ENCODE measurements at places on chromosomes 1 and 21. TPM values are rescaled to one million over a fixed set of nuclear protein-coding genes. Genes with fewer than 3 reads are reported as not detected.

Gene NTPCR
- total RNA-seq, result 17.5 TPM

DNA sequence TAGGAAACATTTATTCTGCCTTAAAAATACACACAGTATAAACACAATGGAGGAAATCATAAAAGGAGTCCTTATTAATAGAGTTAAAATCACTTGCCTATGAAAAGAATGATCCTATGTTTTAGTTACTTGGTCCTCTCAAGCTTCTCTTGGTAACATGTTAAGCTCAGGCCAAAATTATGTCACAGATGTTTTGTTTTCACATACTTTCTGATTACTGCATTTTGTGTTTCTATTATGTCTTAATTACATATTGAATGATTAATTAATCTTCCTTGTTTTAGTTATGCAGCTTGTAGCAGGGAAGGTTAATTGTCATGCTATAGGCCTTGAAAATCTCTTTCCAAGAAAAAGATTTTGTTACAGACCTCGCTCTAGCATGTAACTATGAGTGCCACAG, 406.0 kb downstream of the PLA2G4A start:
- H3K27ac ChIP-seq, result no peak overlapping the region
- no peak overlapping the region for H3K4me3 ChIP-seq
- no peak for DNase-seq
- no peaks in the 10 kb centered on the region for H3K4me1 ChIP-seq
- H3K36me3 ChIP-seq, result no peaks in the 10 kb centered on the region

DNA sequence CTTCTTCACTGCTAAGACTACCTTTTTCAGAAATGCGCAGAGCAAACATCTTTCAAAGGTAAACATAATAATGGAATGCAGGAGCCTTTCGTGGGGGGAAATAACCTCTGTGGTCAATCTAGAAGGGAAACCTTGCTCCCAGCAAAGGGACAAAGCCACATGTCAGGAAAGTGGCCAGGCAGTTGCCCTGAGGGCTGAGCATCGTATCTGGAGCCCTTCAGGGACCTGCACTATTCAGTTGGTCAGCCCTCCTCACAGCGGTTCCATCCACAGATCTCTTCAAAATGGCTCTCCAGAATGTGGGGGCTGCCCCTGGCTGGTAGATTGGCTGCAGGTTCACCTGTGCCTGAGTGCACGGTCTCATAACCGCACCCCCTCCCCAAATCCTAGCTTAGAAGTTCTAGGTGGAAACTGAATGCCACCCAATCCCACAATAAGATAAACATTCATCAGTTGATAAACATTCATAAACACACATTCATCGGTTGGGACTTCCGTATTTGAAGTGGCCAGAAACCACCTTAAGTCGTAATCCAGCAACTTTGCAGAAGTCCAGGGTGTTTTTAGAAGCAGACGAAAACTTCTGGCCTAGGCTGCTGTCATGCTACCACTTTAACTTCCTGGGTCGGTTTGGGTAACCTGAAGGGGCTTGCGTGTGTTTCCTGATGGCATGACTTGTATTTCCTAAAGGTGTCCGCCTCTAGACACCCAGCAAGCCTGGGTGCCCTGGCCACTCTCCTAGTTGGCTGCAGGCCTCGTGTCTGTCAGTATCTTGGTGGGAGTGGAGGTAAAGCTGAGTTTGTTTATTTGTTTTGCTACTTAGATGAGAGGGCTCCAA, 50.5 kb downstream of the RASSF5 start:
- DNase-seq, result no peak
- H3K36me3 ChIP-seq, result no peaks in the 10 kb centered on the region
- no peaks in the 10 kb centered on the region for H3K27me3 ChIP-seq
- no peak overlapping the region for H3K27ac ChIP-seq
- peaks cover 6% of the 10 kb centered on the region for H3K4me1 ChIP-seq
- peak overlapping the region; percentile 60 for H3K4me3 ChIP-seq

DNA sequence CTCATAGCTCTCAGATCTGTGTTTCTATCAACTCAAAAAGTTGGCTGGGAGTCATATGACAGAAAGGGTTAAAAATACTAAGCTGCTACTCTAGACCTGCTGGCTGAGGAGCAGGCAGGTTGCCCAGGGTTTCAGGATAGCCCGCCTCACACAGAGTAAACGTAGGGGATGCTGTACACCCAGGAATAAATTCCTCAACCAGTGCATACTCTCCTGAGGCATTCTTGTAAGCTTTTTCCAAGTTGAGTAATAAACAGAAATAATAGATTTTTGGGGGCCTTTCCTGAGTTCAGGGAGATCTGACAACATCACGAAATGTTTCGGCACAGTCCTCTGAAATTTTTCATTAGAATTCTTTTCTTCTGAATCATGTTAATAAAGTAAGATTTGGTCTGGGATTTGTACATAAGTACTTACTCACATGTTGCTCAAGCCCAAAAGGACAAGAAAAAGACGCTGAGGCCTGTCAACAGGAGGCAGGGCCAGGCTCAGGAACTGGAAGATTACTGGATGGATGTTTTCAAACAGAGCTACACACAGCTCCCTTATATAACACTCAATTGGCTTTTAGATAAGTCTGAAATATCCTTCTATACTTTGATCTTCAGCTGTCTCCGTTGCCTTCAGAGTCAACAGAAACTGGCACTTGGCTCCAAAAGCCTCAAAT, 41.0 kb downstream of the TGFBR3 start:
- peaks cover 12% of the 10 kb centered on the region for H3K4me1 ChIP-seq
- H3K36me3 ChIP-seq, result no peaks in the 10 kb centered on the region
- no peak overlapping the region for H3K4me3 ChIP-seq
- H3K27ac ChIP-seq, result peak overlapping the region; percentile 29
- DNase-seq, result peak; percentile 77
- H3K27me3 ChIP-seq, result no peaks in the 10 kb centered on the region

GRCh38 chr21:38142224-38142623, 114.6 kb upstream of the KCNJ15 start:
- H3K27ac ChIP-seq, result no peak overlapping the region
- no peaks in the 10 kb centered on the region for H3K36me3 ChIP-seq
- no peaks in the 10 kb centered on the region for H3K4me1 ChIP-seq
- DNase-seq, result no peak
- H3K4me3 ChIP-seq, result no peak overlapping the region

GRCh38 chr1:172394141-172394751, 26.2 kb upstream of the C1orf105 start:
- H3K4me3 ChIP-seq, result no peak overlapping the region
- no peak overlapping the region for H3K27ac ChIP-seq
- H3K36me3 ChIP-seq, result no peaks in the 10 kb centered on the region
- no peaks in the 10 kb centered on the region for H3K27me3 ChIP-seq
- peaks cover 5% of the 10 kb centered on the region for H3K4me1 ChIP-seq

DNA sequence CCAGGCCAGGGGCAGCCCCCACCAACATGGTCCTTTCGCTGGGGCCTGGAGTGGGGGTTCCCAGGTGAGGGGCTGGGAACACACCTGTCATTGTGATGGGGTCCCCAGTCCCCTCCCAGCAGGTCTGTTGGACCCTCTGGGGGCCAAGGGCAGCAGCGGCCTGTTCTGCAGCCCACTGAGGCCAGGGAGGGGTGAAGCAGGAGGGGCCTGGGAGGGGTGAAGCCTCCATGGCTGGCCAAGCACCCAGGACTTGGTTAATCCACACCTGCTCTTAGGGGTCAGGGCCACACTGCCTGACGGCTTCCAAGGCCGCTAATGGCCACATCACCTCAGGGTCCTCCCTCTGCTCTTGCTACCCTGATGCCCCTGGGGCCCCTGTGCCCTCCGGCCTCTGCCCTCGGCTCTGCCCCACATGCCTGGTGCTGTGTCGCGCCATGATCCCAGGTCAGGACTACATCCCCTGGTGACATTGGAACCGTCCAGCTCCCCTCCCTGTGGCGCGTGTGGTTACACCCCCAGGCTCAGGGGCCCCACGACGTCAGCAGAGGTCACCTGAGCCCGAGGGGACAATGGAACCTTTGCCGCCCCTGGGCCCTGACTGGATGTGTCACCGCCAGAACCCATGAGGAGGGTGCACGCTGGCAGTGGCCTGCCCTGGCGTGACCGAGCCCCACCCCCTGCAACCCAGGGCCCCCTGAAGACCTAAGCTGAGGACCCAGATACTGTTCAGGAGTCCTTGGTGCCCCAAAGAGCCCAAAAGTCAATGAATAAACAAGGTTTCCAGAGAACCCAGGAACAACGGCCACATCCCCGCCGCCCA, 7.0 kb downstream of the TNFRSF18 start:
- no peaks in the 10 kb centered on the region for H3K27me3 ChIP-seq
- no peak overlapping the region for H3K4me3 ChIP-seq
- no peaks in the 10 kb centered on the region for H3K36me3 ChIP-seq
- no peak overlapping the region for H3K27ac ChIP-seq

- no peak overlapping the region for H3K4me3 ChIP-seq
- H3K27ac ChIP-seq, result peak overlapping the region; percentile 51
- H3K27me3 ChIP-seq, result no peaks in the 10 kb centered on the region
Measured at GRCh38 chr1:171142416-171143385, 42.4 kb upstream of the FMO2 start.

Gene SPRR2A
- total RNA-seq, result not detected

DNA sequence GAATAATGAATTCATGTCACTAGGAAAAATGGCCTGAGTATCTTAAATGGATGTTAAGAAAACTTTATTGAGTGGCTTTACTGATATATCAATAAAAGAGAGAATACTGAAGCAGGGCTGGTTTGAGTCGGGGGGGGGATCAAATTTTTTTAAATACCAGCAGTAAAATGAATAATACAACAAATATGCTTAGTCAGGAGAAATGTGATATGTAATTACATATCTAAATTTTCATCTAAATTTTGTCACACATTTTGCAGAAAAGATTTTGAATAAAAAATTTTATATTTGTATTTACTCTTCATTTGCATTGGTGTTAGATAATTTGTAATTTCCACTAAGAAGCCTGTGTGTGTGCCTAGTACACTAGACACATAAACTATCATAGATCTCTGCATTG, 2300.2 kb downstream of the MRPL39 start:
- H3K36me3 ChIP-seq, result no peaks in the 10 kb centered on the region
- H3K4me1 ChIP-seq, result no peaks in the 10 kb centered on the region
- DNase-seq, result no peak
- H3K27me3 ChIP-seq, result no peaks in the 10 kb centered on the region
- no peak overlapping the region for H3K27ac ChIP-seq
- H3K4me3 ChIP-seq, result no peak overlapping the region

Gene ZNF695
- total RNA-seq, result not detected

Gene SPATA45
- total RNA-seq, result not detected

Gene CFH
- 271 TPM for total RNA-seq

DNA sequence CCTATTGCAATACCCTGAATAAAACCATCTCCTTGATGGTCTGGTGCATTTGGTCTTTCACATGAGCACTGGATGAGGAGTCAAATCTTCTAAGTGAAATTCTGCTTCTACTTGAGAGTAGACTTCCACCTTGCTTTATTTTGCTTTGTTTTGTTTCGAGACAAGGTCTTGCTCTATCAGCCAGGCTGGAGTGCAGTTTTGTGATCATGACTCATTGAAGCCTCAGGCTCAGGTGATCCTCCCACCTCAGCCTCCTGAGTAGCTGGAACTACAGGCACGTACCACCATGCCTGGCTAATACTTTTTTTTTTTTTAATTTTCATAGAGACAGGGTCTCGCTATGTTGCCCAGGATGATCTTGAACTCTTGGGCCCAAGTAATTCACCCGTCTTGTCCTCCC, 65.8 kb upstream of the F3 start:
- H3K4me1 ChIP-seq, result no peaks in the 10 kb centered on the region
- H3K4me3 ChIP-seq, result no peak overlapping the region
- H3K27ac ChIP-seq, result no peak overlapping the region
- H3K27me3 ChIP-seq, result no peaks in the 10 kb centered on the region
- no peaks in the 10 kb centered on the region for H3K36me3 ChIP-seq

GRCh38 chr1:93111561-93111960, 32.5 kb downstream of the MTF2 start:
- H3K4me1 ChIP-seq, result no peaks in the 10 kb centered on the region
- H3K27me3 ChIP-seq, result no peaks in the 10 kb centered on the region
- DNase-seq, result no peak
- no peak overlapping the region for H3K4me3 ChIP-seq
- H3K36me3 ChIP-seq, result no peaks in the 10 kb centered on the region

DNA sequence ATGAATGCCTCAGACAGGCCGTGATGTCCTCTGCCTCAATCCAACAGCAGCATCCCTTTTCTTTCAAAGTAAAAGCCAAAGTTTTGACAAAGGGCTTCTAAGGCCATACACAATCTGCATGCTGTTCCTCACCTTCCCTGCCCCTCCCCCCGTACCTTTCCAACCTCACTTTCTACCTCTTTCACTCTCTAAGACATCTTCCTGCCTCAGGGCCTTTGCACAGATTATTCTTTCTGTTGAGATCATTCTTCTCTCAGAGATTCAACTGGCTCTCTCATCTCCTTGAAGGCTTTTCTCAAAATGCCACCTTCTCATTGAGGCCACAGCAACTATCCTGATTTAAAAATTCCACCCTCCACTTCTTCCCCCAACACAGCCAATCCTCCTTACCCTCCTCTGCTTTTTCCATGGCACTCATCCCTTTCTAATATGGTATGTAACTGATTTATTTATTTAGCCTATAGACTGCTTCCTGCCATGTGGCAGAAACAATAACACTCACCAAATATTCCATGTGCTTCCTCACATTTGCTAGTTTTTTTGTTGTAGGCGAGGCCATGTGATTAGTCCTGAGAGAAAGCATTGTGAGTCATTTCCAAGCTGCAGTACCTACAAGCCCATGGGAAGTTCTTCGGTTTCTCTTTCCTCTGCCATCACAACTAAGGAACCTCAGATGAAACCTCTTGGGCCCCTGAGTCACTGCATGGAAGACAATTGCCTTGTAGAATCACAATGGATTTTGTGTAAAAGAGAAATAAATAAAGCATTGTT, 58.7 kb upstream of the GADD45A start:
- no peak overlapping the region for H3K4me3 ChIP-seq
- no peak for DNase-seq
- H3K27me3 ChIP-seq, result no peaks in the 10 kb centered on the region
- no peak overlapping the region for H3K27ac ChIP-seq
- peaks cover 9% of the 10 kb centered on the region for H3K4me1 ChIP-seq

DNA sequence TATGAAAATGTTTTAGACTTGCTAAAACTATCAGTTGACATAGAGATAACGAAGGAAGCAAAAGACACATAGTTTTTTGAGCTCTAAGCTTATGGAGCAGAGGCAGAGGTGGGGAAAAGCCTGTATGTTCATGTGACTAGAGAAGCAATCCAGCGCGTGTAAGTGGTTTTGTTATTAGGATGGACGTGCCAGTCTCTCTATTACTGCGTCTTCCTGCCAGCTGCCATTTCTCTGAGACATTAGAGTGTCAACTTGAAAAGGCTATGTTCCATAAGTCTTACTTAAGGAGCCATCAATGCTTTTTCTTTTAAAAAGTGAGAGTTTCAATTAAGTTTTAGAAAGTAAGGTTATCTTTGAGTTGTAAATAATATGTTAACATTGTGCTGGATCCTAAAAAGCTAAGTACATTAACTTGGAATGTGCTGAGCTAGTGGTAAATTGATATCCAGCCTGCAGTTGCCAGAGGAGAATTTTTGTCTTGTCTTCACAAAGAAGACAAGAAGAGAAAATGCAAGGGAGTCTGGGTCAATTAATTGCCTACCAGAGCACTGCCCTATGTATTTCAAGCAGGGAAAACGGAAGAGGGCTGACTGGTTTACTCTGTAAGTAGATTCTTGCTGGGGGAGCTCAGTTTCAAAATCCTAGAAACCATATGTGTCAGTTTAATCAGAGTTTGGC, 161.8 kb upstream of the B3GALT2 start:
- H3K4me3 ChIP-seq, result no peak overlapping the region
- H3K27me3 ChIP-seq, result no peaks in the 10 kb centered on the region
- peaks cover 8% of the 10 kb centered on the region for H3K4me1 ChIP-seq
- no peaks in the 10 kb centered on the region for H3K36me3 ChIP-seq
